ENCODE measurements at places on chromosomes 7 and 10.

GRCh38 chr10:74262856-74263255, 111.8 kb downstream of the ADK start:
- DNase-seq, result no peak

- no peak for DNase-seq
These were observed 26.1 kb downstream of the MAP3K8 start for GRCh38 chr10:30460121-30460520.

GRCh38 chr7:69105092-69105491, 493.2 kb upstream of the AUTS2 start:
- DNase-seq, result no peak

DNA sequence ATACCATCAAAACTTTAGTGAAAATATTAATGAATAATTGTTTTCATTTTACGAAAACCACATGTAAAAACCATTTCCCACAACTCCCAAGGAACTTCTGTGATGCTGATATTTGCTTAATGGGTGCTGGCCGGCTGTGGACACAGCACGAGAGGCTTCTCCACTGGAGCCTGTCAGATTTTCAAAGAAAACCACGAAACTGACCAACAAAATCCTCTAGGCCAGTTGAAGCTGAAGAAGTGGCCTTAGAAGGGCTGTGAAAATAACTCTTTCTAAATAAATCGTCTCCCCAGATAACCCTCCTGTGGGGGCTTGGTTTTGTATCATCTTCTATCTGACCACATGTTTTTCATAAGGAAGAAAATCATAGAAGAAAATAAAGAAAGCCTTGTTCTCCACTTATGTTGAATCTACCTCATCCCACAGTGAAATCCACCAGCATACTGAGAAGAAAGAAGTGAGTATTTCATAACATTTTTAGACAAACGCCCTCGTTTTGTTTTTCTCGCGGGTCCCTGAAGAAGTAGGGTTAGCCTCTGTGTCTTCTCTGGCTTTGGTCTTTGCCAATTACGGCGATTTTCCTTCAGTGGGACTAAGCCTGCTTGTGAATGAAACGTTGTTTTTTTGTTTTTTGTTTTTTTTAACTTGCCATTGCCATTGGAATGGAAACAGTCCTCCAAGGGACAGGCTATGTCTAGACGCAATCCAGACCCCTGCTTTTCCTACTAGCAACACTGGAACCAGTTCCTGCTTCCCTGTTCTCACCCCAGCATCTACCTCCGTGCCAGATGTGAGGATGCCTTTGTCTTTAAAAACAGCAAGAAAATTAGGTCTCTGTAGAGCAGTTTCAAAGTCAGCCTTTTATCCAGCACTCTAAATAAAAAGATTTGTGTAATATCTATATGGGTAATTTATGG, 123.9 kb downstream of the ADAM12 start:
- no peak for DNase-seq

GRCh38 chr7:74355091-74355490, 65.9 kb downstream of the CLIP2 start:
- DNase-seq, result no peak

DNA sequence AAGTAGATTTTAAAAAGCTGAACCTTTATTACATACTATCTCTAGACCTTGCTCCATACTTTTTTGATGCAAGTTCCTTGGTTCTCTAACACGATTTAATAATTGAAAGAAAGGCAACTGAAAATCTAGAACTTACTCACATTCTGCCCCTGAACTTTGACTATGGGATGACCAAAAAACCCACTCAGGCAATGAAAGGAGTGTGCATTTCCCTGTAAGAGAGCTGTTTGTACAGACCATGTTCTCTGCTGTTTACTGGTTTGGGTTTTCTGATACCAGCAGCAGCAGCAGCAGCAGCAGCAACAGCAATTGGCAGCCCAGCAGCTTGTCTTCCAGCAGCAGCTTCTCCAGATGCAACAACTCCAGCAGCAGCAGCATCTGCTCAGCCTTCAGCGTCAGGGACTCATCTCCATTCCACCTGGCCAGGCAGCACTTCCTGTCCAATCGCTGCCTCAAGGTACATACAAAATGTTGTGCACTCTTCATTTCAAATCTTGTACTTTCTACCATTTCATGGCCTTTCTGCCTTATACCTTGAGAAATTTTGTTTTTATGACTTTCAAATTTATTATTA, 216.7 kb downstream of the FOXP2 start:
- DNase-seq, result peak; percentile 7

GRCh38 chr7:50711271-50712175, 71.2 kb downstream of the GRB10 start:
- DNase-seq, result no peak

DNA sequence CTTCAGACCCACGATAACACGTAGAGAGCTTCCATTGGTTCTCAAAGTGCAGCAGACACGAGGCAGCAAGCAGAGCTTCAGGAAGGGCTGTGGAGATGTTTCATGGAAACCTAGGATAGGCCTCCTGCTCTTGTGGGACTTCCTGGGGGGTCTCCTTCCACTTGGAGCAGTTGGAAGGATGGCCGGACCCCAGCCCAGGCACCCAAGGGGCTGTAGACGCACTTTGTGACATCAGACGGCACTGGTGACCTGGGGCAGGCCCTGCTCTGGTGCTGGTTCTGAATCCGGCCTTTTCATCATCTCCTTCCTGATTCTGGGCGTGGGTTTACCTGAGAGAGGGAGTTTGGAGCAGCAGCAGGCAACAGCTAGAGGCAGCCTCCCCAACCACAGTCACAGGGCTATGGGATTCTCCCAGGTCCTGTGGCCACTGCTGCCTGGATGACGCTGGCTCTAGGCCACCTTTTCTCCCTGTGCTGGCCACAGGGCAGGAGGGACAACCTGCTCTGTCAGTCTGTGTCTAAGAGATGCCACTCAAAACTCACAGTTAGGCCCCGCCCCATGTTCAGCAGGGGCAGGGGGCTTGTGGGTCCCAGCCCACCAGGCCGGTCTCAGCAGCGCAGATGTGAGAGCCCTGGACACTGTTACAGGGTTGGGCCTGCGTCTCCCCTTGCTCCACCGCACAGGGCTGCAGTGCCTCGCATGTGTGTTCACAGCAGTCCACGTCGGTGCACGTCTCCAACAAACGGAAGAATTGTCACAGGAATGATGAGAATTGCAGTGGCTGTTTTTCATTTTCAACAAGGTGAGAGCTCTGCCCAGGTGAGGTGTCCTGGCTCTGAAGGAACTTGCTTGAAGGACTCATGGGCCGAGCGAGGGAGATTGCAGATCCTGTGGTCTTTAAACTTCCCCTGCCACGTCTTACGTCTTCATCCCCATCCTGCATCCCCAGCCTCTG, 569.3 kb downstream of the TCERG1L start:
- no peak for DNase-seq

- no peak for DNase-seq
These were observed 102.6 kb upstream of the FEZF1 start for GRCh38 chr7:122407195-122407594.

GRCh38 chr10:24894309-24894708, 58.1 kb downstream of the PRTFDC1 start:
- DNase-seq, result no peak

- DNase-seq, result no peak
These were observed 841.3 kb upstream of the ZWINT start for GRCh38 chr10:57202356-57202755.

DNA sequence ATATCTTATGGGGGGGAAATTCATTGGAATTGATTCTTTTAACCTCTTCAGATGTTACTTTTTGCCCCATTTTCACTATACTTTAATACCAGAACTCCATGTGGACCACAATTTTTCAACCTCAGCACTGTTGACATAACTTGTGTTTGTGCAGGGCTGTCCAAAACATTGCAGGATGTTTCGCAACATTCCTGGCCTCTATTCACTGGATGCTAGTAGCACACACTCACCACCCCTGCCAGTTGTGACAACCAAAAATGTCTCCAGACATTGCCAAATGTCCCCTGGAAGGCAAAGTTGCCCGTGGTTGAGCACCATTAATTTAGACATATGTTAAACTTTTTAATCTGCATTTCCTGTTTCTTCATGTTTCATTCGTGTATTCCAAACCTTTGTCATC, 234.7 kb downstream of the GFRA1 start:
- no peak for DNase-seq

DNA sequence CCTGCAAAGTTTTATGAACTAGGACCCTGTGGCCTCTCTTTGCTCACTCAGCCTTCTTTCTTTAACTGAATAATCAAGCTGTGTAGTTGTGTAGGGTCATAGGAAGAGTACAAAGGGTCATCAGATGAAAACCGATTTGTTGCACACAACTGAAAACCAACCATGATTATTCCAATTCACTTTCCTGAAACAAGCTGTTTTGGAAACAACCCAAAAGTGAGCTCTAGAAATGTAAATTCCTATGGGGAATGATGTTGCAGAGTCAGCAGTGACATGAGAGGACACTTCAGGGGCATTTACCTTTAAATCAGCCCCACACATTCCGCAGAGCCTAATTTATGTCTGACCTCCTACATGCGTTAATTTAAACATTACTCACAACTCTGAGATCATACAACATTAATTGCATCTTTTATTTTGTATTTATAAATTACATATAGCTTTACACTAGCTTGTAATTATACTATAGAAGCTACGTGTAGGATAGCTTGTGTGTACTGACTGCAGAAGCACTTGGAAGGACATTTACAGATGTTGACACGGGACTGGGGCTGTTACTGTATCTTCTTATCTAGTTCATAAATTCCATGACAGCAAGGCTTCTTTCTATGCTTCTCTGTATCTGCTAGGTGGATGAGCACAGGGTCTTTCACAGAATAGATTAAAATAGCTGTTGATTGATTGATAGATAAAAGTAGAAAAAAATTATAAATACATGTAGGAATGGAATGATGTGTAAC, 139.9 kb upstream of the AKR1E2 start:
- DNase-seq, result no peak

GRCh38 chr10:31937371-31937770, 8.7 kb upstream of the ARHGAP12 start:
- DNase-seq, result no peak

DNA sequence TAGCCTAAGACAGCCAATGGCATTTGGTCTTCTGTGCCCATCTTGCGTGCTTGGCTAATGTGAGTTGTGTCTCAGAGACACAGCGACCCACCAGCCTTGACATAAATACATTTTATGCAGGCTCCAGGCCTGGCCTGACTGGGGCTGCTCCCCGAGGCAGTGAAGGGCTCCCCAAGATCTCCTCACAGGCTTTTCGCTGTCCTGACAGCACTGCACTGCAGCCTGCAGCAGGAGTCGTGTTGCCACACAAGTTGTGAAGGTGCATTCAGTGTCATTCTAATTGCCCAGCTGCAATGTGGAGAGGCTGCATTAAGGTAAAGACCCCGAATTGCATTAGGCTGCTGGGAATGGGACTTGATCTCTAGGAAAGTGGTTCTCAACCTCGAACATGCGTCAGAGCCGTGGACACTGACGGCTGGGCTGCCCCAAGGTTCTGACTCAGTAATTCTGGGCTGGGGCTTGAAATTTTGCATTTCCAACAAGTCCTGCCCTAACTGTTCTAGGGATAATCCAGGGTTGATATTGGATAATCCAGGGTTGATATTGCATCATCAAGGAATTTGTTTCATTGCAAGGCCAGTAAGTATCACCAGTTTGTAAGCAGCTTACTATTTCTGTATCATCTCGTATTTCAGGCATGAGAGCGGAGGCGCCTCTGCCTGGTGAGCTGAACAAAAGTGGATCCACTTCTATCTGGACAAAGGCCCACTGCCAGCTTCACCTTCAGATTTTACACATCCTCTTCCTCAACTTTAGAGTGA, 108.7 kb upstream of the INSIG1 start:
- DNase-seq, result no peak

DNA sequence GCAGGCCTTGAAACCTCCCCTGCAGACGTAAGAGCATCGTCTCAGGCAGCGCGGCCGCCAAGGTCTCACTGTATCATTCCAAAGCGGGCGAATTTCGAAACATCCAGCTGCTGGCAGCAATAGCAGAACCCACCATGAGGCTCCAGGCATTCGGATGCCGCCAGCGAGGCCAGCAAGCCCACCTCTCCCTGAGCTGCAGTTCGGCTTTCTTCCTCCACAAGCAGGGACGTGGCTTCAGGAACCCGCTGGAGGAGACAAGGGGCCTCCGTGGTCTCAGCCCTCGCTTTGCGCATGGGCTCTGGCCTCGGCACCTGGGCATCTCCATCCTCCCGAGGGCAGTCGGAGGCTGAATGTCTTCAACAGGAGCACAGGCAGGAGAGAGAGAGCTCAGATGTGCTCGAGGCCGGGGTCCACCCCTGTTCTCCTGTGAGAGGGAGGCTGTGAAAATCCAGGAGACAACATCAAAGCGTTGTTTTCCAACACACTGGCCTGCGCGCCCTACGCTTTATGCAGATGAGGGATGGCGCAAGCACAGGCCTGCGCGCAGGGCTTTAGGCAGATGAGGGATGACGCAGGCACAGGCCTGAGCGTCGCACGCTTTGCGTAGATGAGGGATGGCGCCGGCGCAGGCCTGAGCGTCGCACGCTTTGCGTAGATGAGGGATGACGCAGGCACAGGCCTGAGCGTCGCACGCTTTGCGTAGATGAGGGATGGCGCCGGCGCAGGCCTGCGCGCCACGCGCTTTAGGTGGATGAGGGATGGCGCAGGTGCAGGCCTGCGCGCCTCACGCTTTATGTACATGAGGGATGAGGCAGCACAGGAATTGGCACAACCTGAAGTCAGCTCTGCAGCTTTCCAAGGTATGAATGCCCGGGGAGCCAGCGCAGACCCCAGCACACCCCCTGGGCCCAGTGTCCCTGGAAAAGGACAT, 103.2 kb downstream of the WDR37 start:
- no peak for DNase-seq

- DNase-seq, result peak; percentile 36
These were observed 246.1 kb downstream of the KLF6 start for GRCh38 chr10:3538656-3539531.

- DNase-seq, result no peak
These were observed 33.1 kb downstream of the NACAD start for GRCh38 chr7:45055594-45056219.

DNA sequence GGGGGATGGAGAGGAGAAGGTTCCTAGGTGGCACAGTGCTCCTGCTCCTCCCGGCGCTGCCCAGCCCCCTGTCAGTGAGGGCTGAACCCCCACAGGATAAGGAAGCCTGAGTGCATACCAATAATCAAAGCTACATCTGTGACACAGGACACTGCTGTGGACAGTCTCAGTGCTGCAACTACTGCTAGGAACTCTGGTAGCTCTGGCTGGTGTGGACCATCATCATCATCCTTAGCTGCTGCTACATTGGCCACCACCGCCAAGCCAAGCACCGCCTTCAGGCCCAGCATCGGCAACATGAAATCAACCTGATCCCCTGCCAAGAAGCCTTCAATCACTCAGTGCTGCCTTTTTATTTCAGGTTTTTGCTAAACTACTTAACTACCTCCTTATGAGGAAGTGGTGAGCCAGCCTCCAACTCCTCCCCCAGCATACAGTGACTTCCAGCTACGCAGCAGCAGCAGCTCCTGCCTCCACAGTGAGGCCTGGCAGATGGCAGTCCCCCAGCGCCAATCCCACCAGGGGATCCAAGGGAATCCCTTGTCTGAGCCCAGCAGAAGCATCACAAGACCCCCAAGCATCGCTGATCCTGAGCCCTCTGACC, 32.1 kb upstream of the SLC26A4 start:
- DNase-seq, result no peak

GRCh38 chr7:78953726-78954363, 499.6 kb downstream of the MAGI2 start:
- DNase-seq, result no peak
